ENCODE measurements at places on chromosomes 7 and 10.
A peak's percentile ranks its signal among the peaks of the same experiment; 100 is the strongest.

- DNase-seq = peak; percentile 79
Measured at GRCh38 chr10:24908793-24909423, 43.5 kb downstream of the PRTFDC1 start.

- no peak for DNase-seq
Measured at GRCh38 chr7:5291301-5291700, 8.6 kb downstream of the SLC29A4 start.

DNA sequence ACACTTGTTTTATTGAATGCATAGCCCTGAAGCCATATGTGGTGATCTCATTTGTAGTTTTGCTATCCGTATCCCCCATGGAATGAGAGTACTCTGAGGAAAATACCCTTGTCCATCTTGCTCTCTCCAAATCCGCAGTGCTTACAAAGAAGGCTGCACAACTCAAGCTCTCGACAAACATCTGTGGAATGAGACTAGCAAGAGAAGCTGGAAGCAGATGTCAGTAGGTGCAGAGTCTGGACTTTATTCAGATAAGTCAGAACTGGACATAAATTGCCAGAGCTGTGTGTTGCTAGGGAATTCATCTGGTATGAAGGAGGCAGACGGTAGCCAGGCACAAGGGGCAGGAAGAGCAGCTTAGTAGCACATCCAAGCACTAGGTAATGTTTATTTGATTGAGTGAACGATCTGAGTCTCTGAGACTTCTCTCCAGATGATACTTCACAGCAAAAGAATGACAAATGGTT is 1046.2 kb downstream of the XPNPEP1 start:
- peak; percentile 30 for DNase-seq

GRCh38 chr10:6301488-6302075 is 98.8 kb downstream of the PFKFB3 start:
- peak; percentile 28 for DNase-seq

DNA sequence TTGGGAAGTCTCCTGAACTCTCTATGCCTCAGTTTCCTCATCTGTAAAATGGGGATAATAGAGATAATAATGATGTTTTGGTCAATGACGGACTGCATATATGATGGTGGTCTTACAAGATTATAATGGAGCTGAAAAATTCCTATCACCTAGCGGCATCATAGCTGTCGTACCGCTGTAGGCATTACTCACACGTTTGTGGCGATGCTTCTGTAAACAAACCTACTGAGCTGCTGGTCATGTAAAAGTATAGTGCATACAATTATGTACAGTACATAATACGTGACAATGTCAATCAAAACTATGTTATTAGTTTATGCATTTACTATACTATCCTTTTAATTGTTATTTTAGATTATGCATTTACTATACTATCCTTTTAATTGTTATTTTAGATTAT is 339.1 kb upstream of the NPVF start:
- DNase-seq = no peak

GRCh38 chr10:133158756-133159610 is 1.0 kb upstream of the KNDC1 start:
- DNase-seq = no peak

- DNase-seq = no peak
Measured at GRCh38 chr7:149063476-149063875, 27.0 kb downstream of the ZNF786 start.

DNA sequence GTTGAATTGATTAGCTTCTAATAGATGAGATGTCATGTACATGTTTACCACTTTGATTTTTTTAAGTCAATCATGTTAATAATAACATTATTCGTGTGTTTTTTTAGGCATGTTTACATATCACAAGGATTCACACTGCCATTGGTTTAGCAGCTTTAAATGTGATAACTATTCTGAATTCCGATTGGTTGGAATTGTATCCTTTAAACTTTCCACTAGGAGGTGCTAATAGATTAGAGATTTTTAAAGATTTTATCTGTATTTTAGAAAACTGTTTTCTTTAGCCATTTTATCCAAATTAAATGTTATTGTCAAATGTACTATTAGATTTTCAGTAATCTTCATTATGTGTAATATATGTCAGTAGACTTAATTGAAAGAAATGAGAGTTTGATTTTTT is 83.2 kb downstream of the HECTD2 start:
- DNase-seq = peak; percentile 60

DNA sequence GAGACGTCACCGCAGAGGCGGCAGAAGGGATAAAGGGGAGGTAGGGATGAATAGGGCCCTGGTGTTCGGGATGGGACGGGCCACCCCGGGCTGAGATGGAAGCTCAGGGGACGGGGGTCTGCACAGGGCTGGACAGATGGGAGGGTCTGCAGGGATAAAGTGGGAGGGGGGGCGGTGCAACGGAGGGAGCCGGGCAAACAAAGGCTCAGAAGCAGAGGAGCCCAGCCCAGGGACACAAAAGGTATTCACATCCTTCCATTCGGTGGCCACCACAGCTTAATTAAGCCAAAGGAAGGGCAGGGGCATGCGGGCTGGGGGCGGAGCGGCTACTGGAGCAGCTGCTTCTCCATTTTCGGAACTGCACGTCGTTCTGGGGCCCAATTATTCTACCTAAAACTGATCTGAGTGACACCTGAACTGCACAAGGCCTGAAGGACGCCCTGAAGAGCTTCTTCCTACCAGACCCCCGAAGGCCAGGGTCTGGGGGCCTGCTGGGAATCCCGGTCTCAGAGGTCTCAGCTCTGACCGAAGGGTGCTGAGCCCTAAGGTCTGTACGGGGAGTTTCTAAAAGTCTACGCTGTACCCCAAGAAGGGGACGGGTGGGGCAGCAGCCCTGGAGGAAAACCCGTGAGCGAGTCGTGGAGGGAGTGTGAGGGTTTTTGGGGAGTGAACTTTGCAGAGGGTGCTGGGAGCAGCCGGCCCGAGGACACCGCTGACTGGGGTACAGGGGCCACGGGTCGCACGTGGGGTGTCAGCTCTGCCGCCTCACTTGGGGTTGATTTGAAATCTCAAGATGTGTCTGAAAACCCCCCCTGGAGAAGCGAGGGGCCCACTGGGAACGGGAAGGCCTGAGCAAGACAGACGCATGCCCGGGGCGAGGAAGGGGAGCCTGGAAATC is 334.8 kb downstream of the DNAJB6 start:
- no peak for DNase-seq

DNA sequence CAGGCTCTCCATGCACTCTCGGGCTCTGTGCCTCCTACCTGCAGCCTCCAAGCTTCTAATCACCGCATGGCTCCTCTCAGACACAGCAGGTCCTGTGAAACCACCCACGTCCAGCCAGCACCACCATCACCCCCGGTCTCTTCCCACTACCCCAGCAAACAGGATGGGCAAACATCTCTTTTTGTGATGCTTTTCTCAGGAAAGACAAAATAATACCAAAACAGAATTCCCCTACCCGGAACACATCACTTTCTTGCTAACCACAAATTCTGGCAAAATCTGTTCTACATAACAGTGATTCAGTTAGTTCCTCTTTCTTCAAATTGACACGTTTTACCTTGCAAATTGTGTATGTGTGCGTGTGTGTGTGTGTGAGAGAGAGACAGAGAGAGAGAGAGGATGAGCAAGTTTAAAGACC is 6.5 kb downstream of the SNX8 start:
- no peak for DNase-seq
